ENCODE measurements at places on chromosomes 7 and 10.

- DNase-seq = no peak
These were observed 18.3 kb downstream of the MMS19 start for GRCh38 chr10:97479939-97480338.

GRCh38 chr7:265192-265997 is 24.6 kb upstream of the FOXL3 start:
- no peak for DNase-seq

GRCh38 chr10:131027256-131027655 is 284.3 kb downstream of the TCERG1L start:
- DNase-seq = no peak

- no peak for DNase-seq
These were observed 32.9 kb downstream of the SHTN1 start for GRCh38 chr10:116972131-116972530.

DNA sequence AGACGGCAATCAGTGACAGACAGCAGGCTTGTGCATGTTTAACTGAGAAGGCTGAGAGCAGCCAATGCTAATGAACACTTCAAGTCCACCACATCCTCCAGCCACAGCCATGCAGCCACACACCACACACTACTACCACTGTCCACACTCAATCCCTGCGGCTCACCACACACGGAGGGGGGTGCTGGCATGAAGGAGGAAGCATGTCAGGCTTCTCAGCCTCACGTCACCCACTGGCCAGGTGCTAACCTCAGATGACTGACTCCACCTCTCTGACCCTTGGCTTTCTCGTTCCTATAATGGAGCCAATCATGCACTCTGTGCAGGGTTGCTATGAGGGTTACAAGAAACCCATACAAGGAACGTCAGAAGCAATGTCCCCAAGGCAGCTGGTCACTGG is 165.4 kb upstream of the RNF32 start:
- no peak for DNase-seq

Data from glomerular endothelial cell (primary cell).